H9 (cell line): ENCODE measurements at places on chromosomes 13 and 19. TPM values are rescaled to one million over a fixed set of nuclear protein-coding genes. Genes with fewer than 3 reads are reported as not detected.

DNA sequence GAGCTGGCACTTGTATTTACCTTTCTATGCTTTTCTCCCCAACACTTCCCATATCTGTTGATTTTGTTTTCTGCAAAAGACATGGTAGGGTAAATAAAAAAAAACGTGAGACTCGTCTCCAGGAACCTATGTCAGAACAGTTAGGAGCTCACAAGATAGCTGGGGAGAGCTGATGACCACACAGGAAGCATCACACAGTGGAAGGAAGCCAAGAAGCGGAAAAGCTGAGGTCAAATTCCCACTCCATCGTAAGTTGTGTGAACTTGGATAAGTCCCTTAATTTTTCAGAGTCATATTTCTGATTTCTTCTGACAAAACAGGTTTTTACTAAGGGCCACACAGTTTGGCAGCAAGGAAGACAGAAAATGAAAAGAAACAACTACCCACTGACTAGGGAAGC, 199.6 kb downstream of the KLF5 start:
- no peaks in the 10 kb centered on the region for H3K27me3 ChIP-seq
- H3K4me3 ChIP-seq = no peak overlapping the region
- H3K36me3 ChIP-seq = no peaks in the 10 kb centered on the region
- H3K27ac ChIP-seq = no peak overlapping the region
- no peak for DNase-seq

- H3K36me3 ChIP-seq = no peaks in the 10 kb centered on the region
- no peak overlapping the region for H3K4me3 ChIP-seq
- no peaks in the 10 kb centered on the region for H3K27me3 ChIP-seq
- H3K27ac ChIP-seq = no peak overlapping the region
Observed at GRCh38 chr13:43830497-43830881, 43.7 kb upstream of the ENOX1 start.

The CYSLTR2 gene
- not detected in 2 replicates for total RNA-seq

The ZNF549 gene
- total RNA-seq = 10.2 and 11.6 TPM in 2 replicates

- no peaks in the 10 kb centered on the region for H3K27me3 ChIP-seq
- H3K4me3 ChIP-seq = no peak overlapping the region
- no peak overlapping the region for H3K27ac ChIP-seq
- no peaks in the 10 kb centered on the region for H3K4me1 ChIP-seq
- DNase-seq = no peak
Observed at GRCh38 chr13:34364633-34365032, 546.7 kb downstream of the RFC3 start.

DNA sequence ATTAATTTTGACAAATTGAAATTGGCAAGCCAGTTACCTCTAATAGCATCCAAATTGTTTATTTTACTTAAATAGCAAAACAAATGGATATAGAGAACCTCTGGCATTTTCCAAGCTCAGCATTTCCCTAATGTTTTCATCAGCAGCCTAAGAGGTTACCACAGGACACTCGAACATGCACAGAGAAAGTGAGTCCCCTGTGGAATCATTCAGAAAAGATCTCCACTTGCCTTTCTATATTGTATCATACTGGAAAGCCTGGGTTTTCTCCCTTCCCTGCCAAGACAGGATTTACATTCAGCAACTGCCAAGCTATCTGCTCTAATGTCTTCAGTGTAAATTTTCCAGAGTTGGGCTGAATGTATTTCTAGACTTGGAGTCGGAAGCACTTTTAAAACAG, 188.9 kb downstream of the KCTD12 start:
- DNase-seq = no peak
- H3K27me3 ChIP-seq = no peaks in the 10 kb centered on the region
- no peak overlapping the region for H3K27ac ChIP-seq
- no peaks in the 10 kb centered on the region for H3K4me1 ChIP-seq
- H3K4me3 ChIP-seq = no peak overlapping the region
- no peaks in the 10 kb centered on the region for H3K36me3 ChIP-seq

The WASF3 gene
- total RNA-seq = 20.7 and 22.2 TPM in 2 replicates
